Mucosa of gallbladder (tissue), 1 donor: ENCODE measurements at places on chromosomes 2 and 18. TPM values are rescaled to one million over a fixed set of nuclear protein-coding genes. Genes with fewer than 3 reads are reported as not detected.

GRCh38 chr18:42092848-42093247, 137.8 kb downstream of the PIK3C3 start:
- no peak for DNase-seq

- no peak for DNase-seq
Observed at GRCh38 chr18:3179430-3180089, 40.2 kb downstream of the MYOM1 start.

GRCh38 chr2:241494311-241494908, 14.0 kb downstream of the STK25 start:
- DNase-seq = no peak

DNA sequence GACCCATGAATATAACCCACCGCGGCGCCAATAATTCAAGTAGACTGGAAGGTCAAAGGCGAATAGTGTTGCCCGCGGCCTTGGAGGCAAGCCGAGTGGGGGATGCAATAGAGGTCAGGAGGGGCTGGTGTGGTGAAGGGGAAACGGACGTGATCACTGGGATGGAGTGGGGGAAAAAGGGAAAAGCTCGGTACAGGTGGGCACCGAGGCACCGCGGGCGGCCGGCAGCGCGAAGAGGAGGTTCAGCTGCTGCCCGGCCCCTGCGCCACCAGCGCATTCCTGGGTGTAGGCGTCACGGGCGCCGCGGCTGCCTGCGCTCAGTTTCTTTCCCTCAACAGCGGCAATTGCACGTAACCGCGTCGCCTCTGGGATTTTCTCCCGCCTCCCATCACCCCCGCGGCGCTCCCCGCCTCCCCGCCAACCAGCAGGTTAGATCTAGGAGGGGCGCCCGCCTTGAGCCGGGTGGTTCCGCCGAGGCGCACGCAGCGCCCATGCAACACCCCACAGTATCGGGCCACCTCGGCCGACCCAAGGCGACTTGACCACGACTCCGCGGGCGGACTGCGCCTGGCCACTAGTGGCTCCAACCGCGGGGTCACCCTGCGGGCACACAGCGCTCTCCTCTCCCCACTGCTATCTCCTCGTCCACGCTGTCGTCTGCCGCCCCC, 1.5 kb downstream of the RND3 start:
- DNase-seq = peak; percentile 72

Gene RAD51AP2
- total RNA-seq = not detected
